ENCODE measurements at places on chromosomes 6 and 20.

DNA sequence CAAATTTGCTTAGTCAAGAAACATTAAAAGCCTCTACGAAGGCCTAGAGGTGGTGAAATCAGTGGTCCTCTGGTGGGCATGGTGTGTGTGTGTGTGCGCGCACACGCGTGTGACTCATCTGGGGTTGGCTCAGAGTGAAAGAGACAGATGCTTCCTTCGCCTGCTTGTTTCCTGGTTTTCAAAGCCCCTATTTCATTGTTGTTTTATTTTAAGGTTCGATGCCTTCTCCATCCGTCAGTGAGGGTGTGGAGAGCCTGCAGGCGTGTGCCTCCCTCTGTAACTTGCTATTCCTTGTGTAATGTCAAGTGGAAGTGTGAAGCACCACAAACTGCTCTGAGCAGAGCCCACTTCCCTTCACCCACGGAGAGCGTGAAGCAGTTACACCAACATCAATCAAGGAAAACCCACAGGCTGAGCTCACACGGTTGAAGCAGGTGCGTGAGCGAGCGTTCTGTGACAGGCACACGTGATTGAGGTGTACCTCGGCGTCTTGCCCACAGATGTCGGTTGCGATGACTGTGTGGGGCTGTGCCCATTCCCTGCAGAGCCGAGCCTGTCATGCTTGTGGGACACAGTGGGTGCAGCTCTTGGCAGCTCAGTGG lies 233.9 kb downstream of the PRL start:
- DNase-seq = no peak

DNA sequence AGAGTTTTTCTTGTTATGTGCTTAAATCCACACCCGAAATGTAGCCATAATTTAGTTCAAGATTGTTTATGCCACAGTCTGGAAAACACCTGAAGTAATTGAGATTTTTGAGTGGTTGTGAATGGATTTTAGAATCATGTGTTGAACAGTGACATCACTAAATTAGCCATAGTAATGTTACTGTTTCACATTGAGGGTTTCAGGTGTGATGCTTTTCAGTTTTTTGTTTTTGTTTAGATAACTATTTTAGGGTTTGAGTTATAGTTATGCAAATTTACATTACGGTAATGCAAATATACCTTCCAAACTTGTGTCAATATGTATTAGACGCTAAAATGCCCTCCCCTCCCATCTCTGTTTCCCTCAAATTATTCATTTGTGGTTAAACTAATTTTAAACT lies 22.9 kb downstream of the QKI start:
- DNase-seq = no peak

DNA sequence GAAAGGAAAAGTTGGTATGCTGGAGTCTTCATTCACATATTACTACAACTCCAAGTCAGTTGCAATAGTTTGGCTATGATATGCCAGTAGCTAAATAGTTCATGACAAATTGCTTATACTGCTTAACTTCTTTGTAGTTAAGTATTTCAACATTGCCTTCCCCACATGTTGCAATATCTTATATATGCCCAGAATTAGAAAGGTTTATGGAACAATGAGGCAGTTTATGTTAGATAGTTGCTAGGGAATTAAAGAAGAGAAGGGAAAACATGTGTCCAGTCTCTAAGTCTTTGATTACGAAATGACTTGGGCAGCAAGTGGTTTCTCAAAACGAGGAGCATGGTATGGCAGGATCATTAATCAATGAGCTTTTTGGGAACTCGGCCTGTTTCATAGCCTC lies 145.8 kb downstream of the PLCB4 start:
- peak; percentile 84 for DNase-seq

GRCh38 chr20:38673725-38674091 lies 50.6 kb upstream of the SLC32A1 start:
- DNase-seq = no peak

DNA sequence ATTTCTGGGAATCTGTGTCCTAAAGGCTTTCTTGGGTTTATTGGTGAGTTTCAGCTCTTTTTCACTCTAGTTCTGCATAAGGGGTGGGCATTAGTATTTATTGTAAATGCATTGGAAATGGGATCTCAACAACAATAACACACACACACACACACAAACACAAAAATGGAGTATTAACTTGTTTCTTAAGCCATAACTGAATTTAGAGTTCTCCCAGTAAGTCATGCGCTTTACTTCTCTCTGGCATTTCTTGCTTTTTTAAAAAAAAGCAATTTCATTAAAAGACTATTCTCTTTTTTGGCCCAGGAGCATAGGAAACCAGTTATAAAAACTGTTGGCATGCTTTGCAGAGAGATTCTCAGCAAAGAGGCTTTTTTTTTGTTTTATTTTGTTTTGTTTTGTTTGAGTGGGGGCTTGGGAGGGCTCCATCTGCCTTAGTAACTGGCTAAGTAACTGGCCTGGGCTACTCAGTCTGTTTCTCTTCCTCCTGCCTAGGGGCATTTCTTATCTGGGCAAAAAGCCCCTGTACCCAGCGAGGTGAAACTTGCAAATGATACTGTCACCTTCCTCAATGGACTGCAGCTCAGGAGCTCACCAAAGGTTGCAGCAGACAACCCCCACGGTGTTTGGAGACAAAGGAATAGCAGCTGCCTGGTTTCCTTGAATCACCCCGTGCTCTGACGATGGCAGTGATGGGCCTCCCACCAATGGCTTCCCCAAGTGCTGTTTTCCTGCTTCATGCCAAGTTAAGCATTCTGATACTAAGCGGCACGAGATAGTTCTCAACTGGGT lies 128.5 kb downstream of the BCAS1 start:
- DNase-seq = no peak

DNA sequence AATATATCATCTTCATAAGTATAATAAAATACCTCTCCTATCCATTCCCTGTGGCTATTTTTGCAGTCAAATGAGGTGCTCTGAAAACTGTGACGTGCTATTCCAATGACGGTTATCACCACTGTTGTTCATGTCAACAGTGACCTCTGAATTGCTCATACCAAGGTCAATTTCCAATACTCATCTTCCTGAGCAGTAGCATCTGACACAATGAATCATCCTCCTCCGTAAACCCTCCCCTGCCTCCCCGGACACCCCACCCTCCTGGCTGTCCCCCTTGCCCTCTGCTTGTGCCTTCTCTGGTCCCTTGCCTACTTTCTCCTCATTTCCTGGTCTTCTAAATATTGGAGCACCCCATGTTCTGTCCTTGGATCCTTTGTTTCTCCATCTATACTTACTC lies 77.7 kb upstream of the SLC22A23 start:
- DNase-seq = no peak

GRCh38 chr6:160791459-160791858 lies 89.4 kb downstream of the PLG start:
- no peak for DNase-seq

DNA sequence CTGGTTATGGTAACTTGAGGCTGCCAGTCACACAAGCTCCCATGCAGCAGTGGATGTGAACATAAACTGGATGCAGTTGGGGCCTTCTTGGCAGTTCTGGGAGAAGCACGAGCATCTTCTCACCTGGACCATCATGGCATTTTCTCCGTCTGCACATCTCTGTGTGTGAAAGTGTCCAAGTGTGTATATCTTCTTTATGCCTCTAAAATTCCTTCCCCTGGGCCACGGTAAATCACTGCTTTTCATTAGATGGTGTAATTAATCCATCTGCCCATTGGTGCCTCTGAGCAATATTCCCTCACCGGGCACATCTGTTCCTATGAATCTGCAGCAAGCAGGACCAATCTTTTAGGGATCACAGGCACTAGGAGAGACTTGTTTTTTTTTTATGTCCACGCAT lies 138.0 kb downstream of the MAP3K7 start:
- no peak for DNase-seq

GRCh38 chr6:155224618-155225017 lies 39.2 kb upstream of the CLDN20 start:
- no peak for DNase-seq

- DNase-seq = no peak
Measured at GRCh38 chr20:25058051-25058846, at the start of gene ACSS1. Gene ACSS1 (minus strand): TSS chr20:25058139. CDS start chr20:25058102, 37 bp downstream.

DNA sequence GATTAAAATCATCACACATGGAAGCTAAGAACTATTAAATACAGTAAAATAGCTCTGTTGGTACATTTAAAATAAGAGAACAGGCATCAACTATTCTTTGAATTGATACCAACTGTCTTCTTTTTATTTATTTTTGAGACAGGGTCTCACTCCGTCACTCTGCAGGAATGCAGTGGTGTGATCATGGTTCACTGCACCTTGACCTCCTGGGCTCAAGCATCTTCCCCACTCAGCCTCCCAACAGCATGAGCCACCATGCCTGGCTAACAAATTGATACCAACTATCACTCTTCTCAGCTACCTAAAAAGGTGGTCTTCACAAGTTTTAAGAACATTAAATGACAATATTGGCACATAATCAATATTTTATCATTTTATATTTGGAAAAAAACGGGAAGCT lies 7.8 kb upstream of the PNISR start:
- DNase-seq = no peak

DNA sequence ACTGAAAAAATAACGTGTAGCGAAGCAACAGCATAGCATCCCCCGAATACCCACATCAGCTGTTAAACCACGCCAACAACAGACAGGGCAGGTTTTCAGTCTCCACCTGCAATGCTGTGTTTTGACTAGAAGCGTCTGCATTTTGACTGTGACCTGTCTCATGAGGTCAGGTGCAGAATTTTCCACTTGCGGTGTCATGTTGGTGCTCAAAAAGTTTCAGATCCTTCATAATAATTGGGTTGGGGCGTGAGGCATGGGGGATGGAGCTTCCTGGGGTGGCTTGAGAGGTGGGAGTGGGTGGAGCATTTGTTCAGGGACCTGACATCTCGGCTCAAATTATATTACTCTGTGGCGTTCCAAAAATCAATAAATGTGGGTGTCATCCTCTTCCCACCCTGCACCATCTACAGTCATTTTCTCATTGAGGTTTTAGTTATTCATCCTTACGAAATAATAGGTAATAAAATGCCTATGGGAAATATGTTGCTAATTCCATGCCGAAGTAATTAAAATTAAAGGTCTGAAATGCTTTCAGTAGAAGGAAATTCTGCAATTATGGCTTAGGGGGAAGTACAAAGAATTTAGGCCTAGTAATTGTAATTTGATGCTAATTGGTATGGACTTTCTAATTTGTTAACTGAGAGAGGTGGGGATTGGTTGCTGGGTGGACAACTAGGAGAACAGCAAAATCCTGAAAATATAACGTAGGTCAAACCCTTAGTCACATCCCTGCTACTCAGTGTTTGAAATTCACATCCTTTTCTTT lies 81.0 kb downstream of the TIAM2 start:
- DNase-seq = no peak
